Hippocampal formation (tissue), 2 donors: ENCODE measurements at places on chromosomes 4 and X.

DNA sequence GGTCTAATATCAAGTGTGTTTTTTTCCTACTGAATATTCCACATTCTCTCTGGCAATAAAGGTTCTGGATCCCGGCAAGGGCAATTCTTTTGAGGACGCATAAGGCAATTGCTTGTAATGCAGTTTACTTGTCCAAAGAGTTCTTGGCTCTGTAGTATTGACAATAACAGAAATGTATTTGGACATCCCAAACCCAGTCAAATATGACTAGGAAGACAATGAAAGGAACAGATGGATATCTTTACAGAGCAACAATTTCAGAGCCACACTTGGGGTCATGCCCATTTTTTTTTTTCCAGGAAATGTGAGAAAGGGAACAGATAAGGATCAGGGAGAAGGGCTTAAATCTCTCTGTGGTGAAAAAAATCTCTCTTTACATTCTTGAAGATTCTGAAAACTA lies 12.2 kb downstream of the GK2 start:
- no peak for DNase-seq

- DNase-seq, result no peak
These were observed 37.9 kb upstream of the NKAP start for GRCh38 chrX:119981286-119982070.

DNA sequence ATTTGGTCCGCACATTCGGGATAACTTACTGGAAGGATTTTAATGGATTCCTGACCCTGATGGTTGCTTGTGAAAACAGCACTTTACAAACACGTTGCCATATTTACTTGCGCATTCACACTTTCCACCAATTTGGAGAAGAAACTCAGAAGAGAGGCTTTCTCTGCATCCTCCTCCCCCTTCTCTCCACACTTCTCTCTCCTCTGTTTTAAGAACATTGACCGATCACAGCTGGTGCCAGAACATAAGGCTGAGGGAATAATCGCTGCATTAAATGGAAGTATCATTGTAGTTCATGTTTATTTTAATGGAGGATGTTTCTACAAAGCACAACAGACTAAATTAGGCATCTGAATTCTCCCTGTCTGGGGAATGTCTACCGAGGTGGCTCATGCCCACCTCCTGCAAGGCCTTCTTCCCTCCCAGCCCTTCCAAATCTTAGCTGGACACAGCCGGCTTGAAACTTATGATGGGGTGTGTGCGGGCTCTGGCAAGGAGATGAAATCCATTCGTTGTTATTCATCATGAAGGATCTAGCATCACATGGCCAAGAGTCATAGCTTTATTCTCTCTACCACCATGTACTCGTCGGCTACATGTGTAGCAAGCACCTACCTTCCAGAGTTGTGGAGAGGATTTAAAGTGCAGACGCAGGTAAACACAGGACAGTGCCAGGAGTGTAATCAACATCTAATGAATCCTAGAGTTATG lies 204.1 kb downstream of the LDB2 start:
- DNase-seq, result no peak

DNA sequence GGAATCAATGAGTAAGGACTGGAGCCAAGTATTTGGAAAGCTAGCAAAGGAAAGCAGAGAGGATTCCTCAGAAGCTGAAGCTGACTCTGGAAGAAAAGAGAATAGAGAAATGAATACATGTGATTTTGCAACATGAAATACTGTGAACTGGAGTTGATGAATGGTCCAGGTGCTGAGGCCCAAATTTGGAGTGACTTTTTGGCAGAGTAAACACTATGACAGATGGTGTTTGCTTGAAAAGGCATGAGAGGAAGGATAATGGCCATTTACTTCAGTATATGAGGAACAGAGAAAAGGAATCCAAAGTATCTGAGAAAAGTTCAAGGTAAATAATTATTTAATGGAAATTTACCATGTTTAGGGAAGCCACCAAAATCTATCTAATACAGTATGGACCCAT lies 236.7 kb downstream of the SLITRK2 start:
- DNase-seq, result no peak

GRCh38 chr4:71184195-71184781 lies 154.5 kb upstream of the SLC4A4 start:
- DNase-seq, result peak; percentile 5

DNA sequence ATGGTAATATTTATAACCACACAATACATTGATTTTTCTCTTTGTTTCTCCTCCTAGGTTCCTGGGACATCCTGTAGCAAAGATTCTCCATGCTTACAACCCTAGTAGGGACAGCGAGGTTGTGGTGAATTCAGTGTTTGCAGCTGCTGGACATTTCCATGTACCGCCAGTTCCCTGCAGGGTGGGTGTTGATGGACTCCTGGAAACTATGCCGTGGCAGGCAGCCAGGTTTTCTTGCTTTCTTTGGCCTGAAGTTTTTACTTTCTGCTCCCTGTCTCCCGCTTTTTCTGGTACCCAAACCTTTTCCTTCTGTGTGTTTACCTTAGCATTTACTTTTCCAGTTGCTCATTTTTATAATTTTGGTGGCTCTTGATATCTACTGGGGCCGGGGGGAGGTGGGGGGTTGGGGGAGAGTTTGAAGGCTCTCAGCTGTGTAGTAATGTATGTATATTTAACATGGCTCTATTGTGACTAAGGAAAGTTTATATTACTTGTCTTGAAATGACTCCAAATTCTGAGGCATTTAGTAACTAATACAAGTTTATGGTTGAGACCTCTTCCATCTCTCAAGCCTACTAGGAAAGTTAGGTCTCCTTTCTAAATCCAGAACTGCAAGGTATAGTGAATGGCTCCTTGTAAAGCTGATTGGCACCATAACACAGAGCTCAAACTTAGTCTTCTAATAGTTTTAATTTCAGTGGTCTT lies 89.7 kb downstream of the TMEM131L start:
- DNase-seq, result no peak

- DNase-seq, result no peak
These were observed 20.1 kb upstream of the TET2 start for GRCh38 chr4:105126311-105127169.

DNA sequence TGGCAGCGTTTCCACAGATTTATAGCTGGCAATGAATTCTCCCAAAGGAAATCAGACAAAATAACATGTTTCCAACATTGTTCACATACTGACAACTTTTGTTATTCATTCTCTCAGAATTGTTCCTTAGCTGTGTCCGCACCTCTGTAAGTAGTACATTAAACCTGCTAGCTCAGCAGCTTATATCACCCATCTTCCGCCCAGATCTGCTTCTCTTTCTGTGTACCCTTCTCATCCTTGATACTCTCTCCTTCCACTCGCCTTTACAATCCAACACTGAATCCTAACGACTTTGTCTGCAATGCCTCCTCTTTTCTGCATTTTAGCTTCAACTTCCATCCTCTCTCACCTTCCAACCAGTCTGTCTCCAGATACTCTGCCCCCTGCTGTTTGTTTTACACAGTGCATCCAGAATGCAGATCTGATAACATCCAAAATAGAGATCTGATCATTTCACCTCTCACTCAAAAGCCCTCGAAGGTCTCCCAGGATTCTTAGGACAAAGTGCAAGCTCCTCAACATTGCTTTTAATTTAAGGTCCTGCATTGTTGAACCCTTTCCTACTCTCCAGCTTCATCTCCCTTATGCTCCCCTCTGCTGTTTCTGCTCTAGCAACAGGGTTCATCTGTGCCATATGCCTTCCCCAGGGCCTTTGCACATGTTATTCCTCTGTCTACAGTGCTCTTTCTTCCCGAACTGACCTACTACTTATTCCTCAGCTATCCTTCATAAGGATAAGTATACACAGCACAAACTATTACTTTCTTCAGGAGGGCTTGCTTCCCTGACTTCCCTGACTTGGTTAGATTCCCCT lies 67.3 kb upstream of the VBP1 start:
- no peak for DNase-seq

GRCh38 chrX:83845397-83845796 lies 15.5 kb upstream of the CYLC1 start:
- DNase-seq, result no peak
